Omental fat pad (tissue), 4 donors: ENCODE measurements at places on chromosomes 1 and 21. TPM values are rescaled to one million over a fixed set of nuclear protein-coding genes. Genes with fewer than 3 reads are reported as not detected.
A peak's percentile ranks its signal among the peaks of the same experiment; 100 is the strongest.

DNA sequence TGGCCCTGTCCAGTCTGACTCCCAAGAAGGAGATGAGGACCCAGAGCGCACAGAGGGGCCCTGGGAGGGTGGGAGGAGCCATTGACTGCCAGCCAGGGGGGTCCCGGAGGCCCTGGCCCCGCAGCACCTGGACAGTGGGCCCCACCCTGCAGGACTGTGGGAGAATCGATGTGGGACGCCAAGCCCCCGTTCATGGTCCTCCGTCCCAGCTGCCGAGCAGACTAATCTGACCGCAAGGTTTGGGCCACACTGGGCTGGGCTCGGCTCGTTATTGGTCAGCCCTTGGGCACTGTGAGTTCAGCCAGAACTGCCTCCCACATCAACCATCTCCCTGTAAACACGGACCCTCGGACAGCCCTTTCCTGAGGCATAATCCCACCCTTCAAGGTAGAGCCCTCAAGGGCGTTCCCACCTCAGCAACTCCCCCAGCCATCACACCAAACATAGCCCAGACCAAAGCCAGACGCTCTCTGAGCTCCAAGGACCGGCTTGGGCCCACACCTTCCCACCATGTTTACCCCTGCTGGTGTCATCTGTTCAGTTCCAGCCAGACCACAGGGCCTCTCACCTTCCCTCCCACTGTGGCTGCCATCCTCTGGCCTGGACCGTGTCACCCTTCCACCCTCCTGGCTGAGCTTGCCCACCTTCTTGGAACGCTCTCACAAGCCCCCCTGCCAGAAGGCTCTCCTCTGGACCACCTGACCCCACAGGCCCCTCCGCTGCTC lies 16.2 kb upstream of the POFUT2 start:
- no peak for DNase-seq

C1orf210 gene
- total RNA-seq, result not detected

GRCh38 chr21:46095814-46096595 lies 1.9 kb upstream of the COL6A2 start:
- no peak for DNase-seq

CD164L2 gene
- not detected for total RNA-seq

TP53BP2 gene
- 33.7 TPM for total RNA-seq

GRCh38 chr1:93614541-93614940 lies 67.1 kb downstream of the BCAR3 start:
- no peak for DNase-seq

- no peak for DNase-seq
Observed at GRCh38 chr1:110746644-110747259, 72.0 kb upstream of the KCNA3 start.

GRCh38 chr1:229843627-229844238 lies 217.7 kb downstream of the URB2 start:
- no peak for DNase-seq

DYNLT5 gene
- total RNA-seq, result 6.1 TPM

CDKN2C gene
- total RNA-seq, result 23.8 TPM

- no peak for DNase-seq
Observed at GRCh38 chr1:17636612-17637011, 97.1 kb downstream of the ARHGEF10L start.

- no peak for DNase-seq
Observed at GRCh38 chr21:18954441-18954844, 550.9 kb upstream of the TMPRSS15 start.

GRCh38 chr1:66152034-66152433 lies 359.3 kb downstream of the PDE4B start:
- no peak for DNase-seq

DNA sequence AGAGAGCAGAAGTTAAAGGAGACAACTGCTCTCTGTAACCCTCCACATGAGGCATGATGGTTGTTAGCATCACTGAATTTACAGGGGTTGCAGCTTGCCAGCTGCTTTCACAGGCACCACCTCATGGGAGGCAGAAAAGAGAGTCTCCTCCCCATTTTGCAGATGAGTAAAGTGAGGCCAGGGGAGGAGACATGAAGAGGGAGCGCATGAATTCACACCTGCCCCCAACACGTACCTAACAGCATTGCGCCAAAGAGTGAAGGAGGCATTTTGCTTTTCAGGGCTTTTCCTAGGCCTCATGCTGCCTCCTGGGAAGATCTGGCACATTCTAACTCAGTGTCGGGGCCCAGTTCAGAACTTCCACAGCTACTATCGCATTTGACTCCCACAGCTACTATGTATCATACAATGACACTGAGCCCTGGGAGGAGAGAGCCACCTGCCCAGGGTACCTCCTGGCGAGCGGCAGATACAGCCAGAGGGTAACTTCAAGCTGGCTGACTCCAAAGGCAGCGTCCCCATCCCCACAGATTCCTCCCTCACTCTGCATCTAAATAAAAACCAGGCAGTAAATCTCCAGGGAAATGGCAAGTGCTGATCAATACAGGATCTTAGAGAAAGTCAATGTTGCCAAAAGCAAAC lies 34.0 kb downstream of the GLIS1 start:
- no peak for DNase-seq

DNA sequence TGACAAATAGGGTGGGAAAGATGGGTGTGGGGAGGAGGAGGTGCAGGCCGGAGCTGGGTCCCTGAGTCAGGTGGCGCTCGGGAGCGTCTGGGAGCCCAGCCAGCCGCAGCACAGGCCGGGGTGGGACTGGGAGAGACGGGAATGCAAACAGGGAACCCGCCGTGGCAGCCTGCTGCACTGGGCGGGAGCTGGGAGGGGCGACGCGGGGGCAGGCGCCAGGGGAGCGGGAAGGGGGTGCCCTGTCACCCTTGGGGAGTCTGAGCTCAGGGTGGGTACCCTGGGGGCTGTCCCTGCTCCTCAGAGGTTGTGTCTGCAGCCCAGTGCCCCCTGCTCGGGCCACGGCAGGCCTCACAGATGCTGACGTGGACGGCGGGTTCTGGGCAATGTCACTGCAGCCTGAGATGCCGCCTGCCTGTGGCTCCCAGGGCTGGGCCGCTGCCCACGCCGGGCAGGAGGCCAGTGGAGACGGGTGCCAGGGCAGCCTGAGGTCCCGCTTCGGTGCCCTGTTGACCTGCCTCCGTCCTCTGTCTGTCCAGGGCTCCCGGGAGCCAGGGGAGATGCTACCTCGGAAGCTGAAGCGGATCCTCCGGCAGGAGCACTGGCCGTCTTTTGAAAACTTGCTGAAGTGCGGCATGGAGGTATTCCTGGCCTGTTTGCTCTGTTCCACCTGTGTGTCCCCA lies 16.6 kb upstream of the LRRC3 start:
- no peak for DNase-seq

LRRC8C gene
- total RNA-seq, result 20.2 TPM

KRTAP10-8 gene
- not detected for total RNA-seq

GRCh38 chr21:43775795-43776430 lies at the start of gene CSTB:
Gene CSTB, minus strand, starts transcription at chr21:43776308. Its CDS starts 39 bp downstream, at chr21:43776269.
- peak; percentile 76 for DNase-seq

DNA sequence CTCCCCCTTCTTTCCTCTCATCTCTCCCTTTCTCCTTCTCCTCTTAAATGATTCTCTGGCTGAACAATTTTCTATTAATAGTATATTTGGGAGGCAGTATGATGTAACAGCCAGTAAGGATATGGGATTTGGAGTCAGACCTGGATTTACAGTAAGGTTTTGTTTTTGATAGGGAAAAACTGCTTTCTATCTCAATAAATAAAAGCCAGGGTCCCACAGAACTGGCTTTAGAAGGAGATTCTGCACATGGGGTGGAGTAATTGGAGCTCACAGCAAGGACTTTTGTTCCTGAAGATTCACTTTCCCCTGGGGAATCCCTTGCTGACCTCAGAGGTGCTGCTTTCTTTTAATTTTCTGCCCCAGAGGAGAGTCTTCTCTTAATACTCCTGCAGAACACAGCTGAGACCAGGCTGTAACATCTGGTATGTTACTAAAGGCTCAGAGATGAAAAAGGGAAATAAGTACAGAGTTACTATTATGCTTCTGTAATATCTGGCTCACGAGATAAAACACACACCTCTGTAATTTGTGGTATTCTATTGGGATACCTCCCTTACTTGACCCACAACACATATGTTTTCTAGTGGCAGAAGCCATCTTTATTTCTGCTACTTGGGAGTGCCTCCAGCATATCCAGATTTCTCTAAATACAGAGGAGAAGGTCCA lies 13.4 kb downstream of the EPB41 start:
- DNase-seq, result no peak

GRCh38 chr1:198528364-198528763 lies 12.1 kb downstream of the ATP6V1G3 start:
- DNase-seq, result no peak

DNA sequence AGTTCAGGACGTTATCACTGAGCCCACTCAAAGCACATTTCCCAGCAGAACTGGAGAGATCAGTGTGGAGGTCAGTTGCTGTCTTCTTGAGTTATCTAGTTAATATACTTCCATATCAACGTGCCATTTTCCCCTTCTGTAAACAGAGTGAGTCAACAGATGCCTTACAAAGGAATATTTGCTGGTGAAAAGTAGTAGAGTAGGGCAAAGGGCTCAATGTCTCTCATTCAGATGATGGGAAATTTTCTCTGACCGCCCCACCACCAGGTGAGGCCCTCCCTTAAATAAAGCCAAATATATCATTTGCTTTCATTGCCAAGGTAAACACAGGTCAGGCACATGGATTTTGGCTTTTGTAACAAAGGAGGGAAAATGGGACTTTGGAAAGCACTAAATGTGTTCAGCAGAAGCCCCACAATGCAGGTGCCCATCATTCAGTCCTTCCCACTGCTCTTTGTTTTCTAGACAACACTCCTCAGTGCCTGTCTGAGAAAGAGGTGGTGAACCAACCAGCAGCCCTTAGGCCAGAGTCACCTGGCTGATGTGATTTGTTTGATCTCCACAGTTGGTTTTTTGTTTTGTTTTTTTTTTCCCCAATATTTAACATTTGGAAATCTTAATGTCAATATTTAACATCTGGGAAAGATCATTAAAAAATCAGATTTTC lies 40.5 kb upstream of the SAMD13 start:
- DNase-seq, result no peak

DNA sequence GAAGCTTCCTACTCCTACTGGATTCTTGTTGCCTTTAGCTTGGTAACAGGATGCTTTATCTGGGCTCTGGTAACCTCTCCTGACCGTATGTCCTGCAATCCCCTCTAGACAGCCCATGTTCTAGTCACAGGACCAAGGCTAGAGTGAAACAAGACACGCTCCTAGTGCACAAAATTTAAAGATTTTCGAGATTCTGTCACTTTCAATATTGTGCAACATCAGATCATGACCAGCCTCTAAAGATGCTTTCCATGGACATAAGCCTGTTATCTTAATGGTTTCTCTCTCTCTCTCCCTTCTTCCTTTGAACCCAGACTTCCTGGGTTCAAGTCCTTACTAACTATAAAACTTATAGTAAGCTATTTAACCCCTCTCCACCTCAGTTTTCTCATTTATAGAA lies 1.6 kb upstream of the LY9 start:
- no peak for DNase-seq

- DNase-seq, result peak; percentile 38
Observed at GRCh38 chr1:170562646-170563338, 30.8 kb downstream of the GORAB start.

TAS1R1 gene
- not detected for total RNA-seq

DNA sequence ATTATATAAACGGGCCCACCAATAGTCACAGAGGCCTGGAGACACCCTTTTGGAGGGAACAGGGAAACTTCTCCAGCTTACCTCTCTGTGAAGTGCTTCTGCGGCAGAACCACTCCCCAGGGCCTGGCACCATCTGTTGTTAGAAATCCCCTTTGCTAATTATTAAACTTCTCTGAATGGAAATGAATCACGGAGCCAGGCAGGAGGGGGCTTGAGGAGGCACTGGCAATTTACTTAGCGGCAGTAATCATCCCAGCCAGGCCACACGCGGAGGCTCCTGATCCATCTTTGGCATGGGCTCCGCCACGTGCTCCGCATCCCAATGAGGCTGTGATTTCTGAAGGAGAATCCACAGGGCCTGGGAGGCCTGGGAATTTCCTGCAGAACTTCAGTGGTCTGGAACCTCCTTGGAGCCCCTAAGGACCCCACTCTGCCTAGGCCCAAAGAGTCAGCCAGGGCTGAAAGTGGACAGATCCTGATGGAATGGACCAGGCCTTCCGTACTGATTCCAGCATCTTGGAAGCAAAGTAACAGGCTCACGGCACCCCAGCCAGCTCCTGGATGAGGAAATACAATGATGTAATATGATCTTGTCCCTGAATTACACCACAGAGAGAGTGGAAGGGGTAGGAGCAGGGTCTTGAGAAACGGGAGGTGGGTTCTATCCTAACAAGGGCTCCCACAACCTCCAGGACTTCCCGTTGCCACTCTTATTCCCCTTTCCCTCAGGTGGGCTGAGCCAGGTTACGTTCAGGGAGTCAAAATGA lies 62.3 kb downstream of the GRIK3 start:
- no peak for DNase-seq

SLC39A1 gene
- 80.5 TPM for total RNA-seq

DNA sequence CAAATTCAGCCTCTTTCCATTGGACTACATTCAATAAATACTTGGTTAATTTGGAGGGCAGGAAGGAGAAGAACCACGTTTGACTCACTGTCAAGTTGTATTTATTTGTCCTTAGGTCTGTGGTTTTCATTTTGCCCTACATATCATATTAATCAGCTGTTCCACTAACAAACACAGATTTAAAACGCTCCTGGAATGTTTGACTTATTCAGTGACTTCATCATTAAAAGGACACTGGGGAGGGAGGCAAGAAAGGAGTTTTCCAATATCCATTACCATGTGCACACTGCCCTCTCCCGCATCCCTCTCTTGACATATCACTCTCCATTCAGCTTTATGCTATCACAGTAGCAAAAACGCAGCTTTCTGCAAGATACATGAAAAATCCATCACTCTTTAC lies 98.2 kb upstream of the C1orf87 start:
- no peak for DNase-seq

DNA sequence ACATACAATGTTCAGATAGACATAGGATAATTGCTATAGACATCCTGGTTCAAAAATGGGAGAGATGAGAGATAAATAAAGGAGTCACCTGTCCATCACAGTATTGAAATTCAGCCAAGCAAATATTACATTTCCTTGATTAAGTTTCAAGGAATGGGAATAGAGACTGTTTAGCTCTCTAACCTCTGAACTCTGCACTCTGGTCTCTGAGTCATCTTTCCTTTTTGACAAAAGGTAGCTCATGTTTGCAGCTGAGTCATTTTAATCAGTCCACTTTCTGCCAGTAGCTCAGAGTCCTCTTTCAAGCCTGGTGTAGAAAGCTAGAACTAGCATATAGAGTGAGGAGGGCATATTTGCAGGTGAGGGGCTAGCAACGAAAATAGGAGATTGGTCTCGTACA lies 51.4 kb upstream of the GJA8 start:
- no peak for DNase-seq

EIF4G3 gene
- total RNA-seq, result 51.0 TPM

- DNase-seq, result no peak
Observed at GRCh38 chr1:69510026-69510425, 57.7 kb upstream of the LRRC7 start.

- DNase-seq, result no peak
Observed at GRCh38 chr1:53541761-53542550, 82.8 kb downstream of the DMRTB1 start.
